Glomerular endothelial cell (primary cell): ENCODE measurements at places on chromosomes 16 and 17.

DNA sequence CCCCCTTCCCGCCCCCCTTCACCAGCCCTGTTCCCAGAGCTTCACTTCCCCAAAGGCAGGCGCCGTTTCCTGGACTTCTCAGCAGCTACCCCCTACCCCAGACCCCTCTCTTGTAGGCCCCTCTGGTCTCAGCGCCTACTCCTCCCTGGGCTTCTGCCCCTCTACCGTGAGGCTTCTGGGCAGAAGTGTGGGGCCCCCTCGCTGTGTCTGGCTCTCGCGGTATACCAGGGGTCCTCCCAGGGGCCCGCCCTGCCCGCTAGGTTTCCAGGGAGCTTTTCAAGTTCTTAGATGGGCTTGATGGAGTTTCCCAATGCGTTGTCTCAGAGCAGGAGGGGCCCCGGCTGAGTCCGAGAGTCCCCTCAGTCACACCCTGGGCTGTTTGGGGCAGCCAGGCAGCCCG is 247.1 kb downstream of the SEC14L1 start:
- no peak for DNase-seq

DNA sequence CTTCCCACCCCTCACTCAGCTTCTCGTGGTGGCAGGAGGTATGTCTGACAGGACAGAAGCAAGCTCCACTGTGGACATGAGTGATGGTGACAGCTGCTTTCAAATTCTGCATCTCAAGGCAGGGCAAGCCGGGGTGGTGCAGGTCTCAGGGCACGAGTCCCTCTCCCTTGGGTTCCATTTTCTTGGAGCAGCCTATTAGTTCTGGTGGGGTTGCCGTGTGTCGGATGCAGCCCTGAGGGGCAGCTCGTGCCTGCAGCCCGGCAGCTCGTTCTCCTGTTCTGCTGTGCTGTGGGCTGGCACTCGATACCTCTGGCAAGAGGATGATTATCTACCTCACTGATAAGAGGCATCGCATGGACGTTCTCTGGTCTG is 16.5 kb upstream of the CLEC18C start:
- DNase-seq, result no peak

DNA sequence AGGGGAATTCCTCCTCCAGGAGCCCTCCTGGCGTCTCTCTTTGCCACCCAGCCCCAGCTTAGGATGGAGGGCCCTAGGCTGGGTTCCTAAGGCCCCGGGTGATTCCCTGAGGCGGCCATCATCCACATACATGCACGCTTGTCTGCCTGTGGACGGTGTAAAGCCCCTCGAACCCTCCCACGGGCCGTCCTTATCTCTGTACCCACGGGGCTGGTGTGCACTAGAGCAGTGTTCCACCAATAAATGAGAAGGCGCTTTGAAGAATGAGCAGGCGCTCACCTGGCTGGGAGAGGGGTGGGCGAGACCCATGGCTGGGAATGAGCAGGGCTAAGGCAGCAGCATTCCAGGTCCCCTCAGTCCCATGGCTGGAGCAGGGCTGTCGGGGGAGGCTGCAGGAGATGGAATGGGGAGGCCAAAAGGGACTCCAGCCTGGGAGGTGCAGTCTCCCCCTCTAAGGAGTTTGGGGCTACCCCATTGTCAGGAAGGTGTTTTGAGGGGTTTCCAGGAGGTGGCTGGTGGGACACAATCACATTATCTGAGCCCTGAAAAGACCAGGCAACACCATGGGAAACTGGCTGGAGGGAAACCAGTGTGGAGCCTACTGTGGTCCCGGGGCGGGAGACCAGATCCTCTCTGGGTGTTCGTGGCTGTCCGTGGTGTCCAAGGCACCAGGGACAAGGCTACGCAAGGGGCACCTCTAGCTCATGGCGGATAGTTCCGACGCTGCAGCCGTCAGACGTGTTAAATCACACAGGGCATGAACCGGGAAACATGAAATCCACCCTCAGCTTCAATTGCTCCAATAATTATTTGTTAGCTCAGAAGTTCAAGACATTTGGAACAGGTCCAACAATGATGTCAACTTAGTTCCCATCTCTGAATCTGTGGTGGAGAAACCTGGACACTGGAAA is 87.5 kb upstream of the DNAH17 start:
- DNase-seq, result no peak

DNA sequence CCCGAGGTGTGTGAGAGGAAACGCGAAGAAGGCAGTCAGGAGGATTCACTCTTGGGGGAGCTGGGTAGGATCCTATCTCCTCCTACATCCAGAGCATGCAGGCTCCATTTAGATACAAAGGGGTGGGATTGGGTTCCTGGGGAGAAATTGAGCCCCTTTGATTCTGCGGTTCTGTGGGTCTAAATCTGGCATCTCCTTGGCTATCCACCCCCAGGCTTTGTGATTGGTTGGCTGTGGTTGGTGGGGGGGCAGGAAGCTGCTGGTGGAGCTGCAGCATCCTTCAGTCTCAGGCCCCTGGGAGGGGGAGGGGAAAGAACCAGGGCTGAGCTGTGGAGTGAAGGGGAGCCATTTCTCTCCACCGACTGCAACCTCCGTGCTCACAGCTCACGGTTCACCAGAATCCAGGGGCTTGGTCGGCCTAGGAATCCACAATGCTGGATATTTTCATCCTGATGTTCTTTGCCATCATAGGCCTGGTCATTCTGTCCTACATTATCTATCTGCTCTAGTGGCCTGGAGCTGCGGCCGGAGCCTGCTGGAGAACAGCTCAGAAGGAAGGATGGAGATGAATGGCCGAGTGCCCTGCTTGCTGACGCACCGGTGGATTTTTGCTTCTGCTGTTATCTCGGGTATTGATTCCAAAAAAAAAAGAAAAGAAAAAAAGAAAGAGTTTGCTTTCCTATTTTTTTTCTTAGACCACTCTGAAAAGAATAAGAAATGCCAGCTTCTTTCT is at the start of gene LASP1NB:
TSS of gene LASP1NB (plus strand) at position 352 of the 733 bp plus-strand sequence.
- no peak for DNase-seq

GRCh38 chr17:64386412-64387144 is 4.1 kb downstream of the PECAM1 start:
- no peak for DNase-seq

DNA sequence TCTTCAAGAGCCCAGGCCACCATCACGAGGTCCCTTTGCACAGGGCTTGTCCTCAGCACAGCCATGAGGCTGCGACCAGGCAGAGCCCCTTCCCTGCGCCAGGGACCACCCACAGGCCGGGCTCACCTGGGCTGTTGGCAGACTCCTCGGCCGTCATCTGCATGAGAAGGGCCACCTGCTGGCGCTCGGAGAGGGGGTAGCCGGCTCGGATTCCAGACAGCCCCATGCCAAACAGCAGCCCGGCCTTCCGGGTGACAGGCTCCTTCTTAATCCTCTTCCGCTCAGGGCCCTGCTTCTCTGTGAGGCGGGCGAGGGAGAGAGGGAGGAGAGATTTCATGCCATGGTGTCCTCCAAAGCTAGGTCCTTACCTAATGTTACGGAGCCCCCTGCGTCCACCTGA is 73.4 kb downstream of the ZNF778 start:
- no peak for DNase-seq

GRCh38 chr17:29847527-29848400 is 82.3 kb downstream of the SSH2 start:
- no peak for DNase-seq

GRCh38 chr17:63685578-63685977 is 14.3 kb downstream of the LIMD2 start:
- DNase-seq, result no peak

GRCh38 chr16:79613009-79613408 is 12.5 kb upstream of the MAF start:
- no peak for DNase-seq

DNA sequence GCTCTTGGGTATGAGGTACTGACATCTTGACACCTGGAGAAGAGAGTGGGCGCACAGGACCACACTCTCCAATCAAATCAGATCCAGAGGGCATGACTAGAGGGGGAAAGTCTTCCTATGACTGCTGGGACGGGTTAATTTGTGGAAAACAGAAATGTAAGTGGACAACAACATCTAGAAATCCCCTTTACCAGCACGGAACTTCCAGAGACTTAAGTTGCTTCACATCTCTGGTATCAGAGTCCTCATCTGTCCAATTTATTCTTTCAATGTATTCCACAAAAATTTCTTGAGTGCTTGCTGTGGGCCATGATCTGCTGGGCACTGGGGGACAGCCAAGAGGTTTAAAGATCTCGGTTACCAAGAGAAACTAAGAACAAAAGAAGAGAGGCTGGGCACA is 159.2 kb downstream of the COPRS start:
- no peak for DNase-seq

- no peak for DNase-seq
Measured at GRCh38 chr16:74297145-74297665, 591 bp downstream of the PSMD7 start.

- DNase-seq, result no peak
Measured at GRCh38 chr17:30191072-30191471, 44.4 kb downstream of the SLC6A4 start.

DNA sequence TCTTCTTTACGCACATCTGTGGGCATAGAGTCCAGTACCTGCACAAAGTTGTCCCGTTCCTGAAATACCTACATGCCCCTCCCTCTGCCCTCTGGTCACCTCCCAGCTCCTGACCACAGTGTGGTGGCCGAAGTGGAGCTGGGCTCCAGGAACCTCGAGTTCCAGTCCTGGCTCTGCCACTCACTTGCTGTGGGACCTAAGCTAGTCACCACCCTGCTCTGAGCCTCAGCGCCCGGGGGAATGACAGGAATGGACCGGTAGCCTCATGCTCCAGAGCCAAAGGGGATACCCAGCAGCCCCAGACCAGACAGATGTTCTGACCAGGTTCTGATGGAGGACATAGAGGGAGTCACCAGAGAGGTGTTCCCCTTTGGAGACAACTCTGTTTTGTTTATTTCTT is 26.7 kb upstream of the ITGA3 start:
- DNase-seq, result no peak

GRCh38 chr17:57104461-57105175 is 19.6 kb downstream of the AKAP1 start:
- DNase-seq, result no peak

DNA sequence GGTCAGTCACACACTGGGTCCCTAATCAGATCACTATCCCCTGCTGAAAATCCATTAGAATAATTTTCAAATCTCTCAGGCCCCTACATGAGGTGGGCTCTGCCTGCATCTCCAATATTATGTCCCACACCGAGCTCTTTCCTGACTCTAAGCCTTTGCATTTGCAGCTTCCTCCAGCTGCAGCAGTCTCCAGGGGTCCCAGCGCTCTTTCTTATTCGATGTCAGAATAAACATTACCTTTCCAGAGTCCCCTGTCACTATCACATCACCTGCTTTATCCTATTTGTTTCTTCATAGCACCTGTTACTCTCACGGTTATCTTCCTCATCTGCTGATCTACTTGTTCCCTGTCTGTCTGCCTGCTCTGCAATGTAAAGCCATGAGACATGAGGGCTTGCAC is 57.3 kb upstream of the MON1B start:
- no peak for DNase-seq
